ENCODE measurements at places on chromosomes 5 and 9.

DNA sequence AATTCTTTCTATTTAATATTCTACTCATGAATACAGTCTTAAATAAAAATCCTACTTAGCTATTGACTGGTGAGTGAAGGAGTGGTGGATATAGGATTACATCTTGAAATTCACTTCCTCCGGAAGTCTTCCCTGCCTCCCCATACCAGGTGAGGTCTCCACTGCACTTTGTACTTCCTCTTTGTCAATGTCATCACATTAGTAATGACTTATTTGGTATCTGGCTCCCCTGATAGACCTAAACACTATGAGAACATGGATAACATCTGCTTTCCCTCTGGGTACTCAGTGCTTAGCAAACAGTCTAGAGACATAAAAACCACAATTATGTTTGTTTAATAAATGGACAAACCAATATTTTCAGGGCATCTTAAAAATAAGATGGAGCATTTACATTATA lies 532.1 kb downstream of the PDE4D start:
- DNase-seq, result no peak

DNA sequence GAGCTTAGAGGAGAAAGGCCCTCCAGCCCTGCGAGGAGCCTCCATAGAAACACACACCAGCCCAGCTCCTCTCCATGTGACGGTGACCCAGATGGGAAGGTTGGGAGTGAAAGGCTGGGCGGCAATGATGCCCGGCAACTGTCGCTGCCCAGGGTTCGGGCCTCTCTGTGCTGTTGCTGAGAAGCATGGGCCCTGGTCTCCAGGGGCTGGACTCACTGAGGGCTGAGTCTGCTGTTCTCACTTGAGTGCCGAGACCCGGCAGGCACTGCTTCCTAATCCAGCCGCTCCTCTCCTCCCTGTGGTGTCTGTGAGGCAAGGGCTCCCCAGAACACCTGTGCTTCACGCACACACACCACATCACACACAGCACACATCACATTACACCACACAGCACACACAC lies 493.6 kb downstream of the GADD45G start:
- DNase-seq, result no peak

- no peak for DNase-seq
Observed at GRCh38 chr5:150513375-150514309, 5.7 kb downstream of the NDST1 start.

- no peak for DNase-seq
Observed at GRCh38 chr5:29197631-29198454, 1995.6 kb upstream of the CDH6 start.

- DNase-seq, result no peak
Observed at GRCh38 chr9:97349400-97349799, 41.9 kb downstream of the CCDC180 start.

GRCh38 chr9:130561056-130561455 lies 18.3 kb upstream of the FUBP3 start:
- DNase-seq, result no peak

DNA sequence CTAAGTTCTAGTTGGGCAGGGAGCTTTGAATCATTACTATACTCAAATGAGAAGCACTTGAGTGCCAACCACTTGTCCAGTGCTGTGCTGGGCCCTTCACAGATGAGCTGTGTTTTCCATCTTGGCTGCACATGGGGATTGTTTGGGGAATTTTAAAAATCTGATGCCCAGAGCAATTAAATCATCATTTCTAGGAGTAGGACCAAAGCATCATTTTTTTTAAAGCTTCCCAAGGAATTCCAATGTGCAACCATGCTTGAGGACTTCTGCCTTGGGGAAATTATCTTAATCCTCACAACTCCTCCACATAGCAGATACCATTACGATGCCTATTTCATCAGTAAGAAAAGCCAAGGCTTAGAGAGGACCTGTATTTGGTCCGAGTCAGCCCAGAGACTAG lies 131.4 kb downstream of the TMEM174 start:
- no peak for DNase-seq

DNA sequence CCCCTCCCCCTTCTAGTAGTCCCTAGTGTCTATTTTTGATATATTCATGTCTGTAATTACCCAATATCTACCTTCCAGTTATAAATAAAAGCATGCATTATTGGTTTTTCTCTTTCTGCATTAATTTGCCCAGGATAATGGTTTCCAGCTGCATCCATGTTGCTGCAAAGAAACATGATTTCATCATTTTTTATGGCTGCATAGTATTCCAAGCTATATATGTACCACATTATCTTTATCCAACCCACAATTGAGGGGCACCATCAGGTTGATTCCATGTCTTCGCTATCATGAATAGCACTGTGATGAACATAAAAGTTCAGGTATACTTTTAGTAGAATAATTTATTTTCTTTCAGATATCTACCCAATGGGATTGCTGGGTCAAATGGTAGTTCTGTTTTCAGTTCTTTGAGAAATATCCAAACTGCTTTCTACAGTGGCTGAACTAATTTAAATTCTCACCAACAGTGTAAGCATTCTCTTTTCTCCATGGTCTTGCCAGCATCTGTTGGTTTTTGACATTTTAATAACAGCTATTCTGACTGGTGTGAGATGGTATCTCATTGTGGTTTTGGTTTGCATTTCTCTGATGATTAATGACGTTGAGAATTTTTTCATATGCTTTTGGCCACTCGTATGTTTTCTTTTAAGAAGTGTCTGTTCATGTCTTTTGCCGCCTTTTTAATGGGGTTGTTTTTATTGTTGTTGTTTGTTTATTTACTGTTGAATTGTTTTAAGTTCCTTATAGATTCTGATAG lies 746.1 kb upstream of the MEF2C start:
- no peak for DNase-seq

- no peak for DNase-seq
Observed at GRCh38 chr9:91519520-91520277, 96.1 kb upstream of the NFIL3 start.

Measured in T-helper 2 cell (primary cell).